Chondrocyte (in vitro differentiated cells): ENCODE measurements at places on chromosomes 13 and 19. TPM values are rescaled to one million over a fixed set of nuclear protein-coding genes. Genes with fewer than 3 reads are reported as not detected.

GRCh38 chr13:33134213-33134612 is 118.0 kb downstream of the KL start:
- no peak for DNase-seq

DNA sequence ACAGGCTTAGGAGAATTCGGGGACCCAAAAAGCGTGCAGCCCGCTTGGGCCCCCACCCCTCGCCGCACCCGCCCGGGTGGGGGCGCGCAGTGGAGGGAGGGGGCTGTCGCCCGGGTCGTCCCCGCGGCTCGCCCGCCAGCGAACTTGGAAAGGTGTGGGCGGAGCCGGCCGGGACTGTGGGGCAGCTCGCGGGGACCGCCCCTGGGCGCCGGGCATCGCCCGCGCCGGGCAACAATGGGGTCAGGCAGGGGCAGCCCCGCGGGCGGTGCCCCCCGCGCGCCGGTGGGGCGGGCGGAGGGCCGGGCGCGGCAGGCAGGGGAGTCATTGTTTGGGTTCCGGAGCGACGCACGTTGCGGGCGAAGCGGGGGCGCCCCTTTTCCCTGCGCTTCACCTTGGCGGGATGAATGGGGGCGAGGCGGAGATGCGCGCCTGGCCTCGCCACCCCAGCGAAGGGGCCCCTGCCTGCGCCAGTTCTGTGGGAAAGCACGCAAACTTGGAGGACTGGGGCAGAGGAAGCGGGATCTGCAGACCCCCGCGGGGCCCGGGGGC is 647 bp upstream of the KLF12 start:
- DNase-seq: peak; percentile 93

DNA sequence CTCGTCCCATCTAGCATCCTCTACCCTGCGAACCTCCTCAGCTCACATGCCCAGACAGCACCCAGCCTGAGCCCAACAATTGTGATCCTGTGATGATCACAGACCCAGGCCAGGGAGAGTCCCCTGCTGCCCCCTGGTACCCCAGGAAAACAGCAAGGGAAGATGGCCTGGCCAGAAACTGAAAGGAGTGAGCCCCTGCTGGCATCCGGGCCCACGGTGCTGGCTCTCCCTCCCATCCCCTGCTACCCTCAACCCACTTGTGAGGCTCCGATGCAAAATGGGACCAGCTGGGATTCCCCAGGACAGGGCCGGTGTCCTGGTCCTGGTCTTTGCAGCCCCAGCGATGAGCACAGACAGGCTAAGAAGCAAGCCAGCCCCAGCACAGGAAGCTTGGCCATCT is 14.1 kb downstream of the RANBP3 start:
- no peak for DNase-seq

TEX26 gene
- not detected in 3 replicates for total RNA-seq

GRCh38 chr13:93750676-93751075 is 524.1 kb downstream of the GPC6 start:
- DNase-seq: no peak

DNA sequence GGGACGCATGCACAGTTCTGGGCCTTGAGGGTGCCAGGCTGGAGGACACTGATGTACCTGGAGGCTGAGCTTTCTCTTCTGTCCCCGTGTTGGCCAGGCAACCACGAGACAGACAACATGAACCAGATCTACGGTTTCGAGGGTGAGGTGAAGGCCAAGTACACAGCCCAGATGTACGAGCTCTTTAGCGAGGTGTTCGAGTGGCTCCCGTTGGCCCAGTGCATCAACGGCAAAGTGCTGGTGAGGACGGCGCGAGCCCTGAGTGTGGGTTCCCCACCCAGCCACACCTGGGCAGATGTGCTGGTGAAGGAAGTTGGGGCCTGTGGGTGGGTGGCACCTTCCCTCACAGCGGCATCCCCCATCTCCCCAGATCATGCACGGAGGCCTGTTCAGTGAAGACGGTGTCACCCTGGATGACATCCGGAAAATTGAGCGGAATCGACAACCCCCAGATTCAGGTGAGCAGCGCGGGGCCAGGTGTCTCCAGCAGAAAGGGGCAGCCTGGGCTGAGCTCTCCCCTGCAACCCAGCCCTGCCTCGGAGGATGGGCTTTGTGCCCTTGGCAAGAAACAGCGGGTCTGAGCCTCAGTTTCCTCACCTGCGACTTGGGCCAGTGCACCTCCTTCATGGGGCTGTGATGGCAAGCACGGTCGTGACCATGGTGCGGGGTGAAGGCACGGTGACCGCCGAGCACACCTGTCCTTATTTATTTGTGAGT is 26.2 kb downstream of the CCDC8 start:
- peak; percentile 73 for DNase-seq

DNA sequence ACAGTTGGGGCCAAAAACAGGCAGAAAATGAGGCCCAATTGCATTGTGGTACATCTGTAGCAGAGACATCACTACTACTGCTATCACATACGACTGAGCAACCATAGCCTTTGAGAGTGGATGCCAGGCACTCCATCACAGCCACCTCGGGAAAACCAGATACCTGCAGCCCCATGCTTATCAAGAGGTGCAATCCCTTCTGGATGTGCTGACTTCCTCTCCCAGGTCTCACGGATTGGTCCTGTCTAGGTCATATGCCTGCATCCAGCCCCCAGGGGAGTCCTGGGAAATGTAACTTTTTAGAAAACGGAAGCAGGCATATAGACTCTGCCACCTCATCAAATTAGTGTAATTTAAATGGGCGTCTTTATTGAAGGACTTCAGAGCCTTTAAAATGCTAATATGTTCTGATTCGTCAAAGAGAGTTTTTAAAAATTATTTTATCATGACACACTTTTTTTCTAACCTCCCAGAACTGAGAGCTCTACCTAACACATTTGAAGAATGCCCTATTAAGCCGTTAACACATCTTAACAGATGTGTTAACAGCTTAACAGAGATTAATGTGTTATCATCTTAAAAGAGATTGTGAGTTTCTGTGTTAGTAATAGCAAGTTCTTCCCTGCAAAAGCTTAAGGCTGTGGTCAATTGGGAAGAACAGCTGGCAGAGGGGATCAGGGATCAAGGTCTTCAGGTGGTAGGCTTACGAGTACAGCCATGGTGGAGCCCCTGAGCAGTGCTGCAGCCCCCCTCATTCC is 63.9 kb downstream of the DLEU7 start:
- DNase-seq: no peak

ZNF578 gene
- total RNA-seq: not detected in 3 replicates

DNA sequence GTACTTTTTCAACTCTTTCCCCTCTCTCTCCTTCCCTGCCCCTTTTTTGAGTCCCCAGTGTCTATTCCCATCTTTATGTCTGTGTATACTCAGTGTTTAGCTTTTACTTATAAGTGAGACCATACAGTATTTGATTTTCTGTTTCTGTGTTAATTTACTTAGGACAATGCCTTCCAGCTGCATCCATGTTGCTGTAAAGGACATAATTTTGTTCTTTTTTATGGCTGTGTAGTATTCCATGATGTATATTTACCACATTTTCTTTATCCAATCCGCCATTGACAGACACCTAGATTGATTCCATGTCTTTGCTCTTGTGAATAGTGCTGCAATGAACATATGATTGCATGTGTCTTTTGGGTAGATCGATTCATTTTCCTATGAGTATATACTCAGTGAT is 10.7 kb upstream of the ZC3H13 start:
- no peak for DNase-seq

GRCh38 chr19:13023656-13024055 is 28.4 kb downstream of the NFIX start:
- no peak for DNase-seq

DNA sequence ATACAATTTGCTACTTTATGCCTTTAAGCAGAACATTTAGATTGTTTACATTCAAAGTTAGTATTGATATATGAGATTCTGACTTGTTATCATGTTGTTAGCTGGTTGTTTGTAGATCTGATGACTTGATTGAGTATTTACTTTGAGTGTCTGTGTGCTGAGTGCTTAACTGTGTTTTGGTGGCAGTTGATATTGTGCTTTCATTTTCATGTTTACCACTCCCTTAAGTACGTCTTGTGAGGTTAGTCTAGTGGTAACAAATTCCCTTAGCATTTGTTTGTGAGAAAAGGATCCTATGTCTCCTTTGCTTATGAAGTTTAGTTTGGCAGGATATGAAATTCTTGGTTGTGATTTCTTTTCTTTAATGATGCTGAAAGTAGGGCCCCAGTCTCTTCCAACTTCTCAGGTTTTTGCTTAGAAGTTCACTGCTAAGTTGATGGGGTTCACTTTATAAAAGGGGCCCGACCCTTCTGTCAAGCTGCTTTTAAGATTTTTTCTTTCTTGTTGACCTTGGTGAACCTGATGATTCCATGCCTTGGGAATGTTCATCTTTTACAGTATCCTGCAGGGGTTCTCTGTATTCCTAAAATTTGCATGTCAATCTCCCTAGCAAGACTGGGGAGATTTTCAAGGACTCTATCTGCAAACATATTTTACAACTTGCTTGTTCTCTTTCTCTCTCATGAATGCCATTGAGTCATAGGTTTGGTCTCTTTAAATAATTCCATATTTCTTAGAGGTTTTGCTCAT is 1095.4 kb upstream of the PCDH20 start:
- DNase-seq: no peak

SHISA7 gene
- not detected in 3 replicates for total RNA-seq

DNA sequence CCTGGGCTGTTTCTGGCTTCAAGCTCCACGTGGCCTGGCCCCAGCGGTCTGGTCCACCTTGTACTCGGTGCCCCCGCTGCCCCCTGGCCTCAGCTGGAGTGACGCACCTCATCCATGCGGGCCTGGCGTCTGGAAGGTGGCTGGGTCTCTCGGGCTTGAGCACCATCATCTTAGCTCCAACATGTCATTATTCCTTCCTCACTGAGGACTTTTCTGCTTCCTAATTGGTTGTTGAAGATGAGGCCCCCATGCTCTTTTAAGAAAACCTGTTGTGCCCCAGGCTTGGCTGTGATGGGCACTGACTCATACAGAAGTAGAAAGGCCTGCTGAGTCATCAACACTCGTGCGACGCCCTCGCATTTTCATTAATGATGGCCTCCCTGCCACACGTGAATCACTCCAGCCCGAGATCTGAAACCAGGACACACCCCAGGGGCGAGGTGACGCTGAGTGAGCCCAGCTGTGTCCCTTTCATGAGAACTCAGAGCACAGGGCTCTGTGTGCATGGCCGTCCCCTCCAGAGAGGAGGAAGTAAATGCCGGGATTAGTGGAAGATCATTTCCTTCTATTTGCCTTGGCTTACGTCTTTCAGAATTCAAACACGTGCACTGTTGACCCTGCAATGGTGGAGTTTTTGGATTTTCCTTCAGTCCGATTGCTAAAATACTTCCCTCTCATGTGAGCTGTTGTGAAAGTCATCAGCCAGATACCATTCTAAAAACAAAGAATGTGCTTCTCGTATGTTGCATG is 14.0 kb upstream of the GJA3 start:
- no peak for DNase-seq

ZNF284 gene
- 3.2 to 4.3 TPM (median 4.1 TPM) in 3 replicates for total RNA-seq

ZNF665 gene
- 1.4 to 4.7 TPM (median 3.3 TPM) in 3 replicates for total RNA-seq

ZFP82 gene
- total RNA-seq: 8.2 to 9.3 TPM (median 8.9 TPM) in 3 replicates

DNA sequence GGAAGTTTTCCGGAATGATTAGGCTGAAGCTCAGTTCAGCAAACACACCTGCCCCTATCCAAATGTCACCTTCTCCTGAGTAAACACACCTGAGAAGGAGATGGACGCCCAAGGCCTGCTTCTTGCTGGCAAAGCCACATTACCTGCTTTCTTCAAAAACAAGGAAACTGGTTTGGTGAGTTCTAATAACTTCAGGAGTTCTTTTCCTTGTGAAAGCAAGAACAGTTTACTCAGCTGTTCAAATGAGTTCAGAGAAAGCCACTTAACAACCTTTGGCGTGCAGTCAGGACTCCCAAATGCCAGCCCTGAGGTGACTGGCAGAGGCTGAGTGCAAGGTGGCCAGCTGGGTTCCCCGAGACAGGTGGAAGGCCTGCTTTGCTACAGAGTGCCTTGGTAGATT is 160.5 kb downstream of the STK24 start:
- no peak for DNase-seq

ATP8B3 gene
- total RNA-seq: 1.9 to 6.0 TPM (median 5.7 TPM) in 3 replicates

DNA sequence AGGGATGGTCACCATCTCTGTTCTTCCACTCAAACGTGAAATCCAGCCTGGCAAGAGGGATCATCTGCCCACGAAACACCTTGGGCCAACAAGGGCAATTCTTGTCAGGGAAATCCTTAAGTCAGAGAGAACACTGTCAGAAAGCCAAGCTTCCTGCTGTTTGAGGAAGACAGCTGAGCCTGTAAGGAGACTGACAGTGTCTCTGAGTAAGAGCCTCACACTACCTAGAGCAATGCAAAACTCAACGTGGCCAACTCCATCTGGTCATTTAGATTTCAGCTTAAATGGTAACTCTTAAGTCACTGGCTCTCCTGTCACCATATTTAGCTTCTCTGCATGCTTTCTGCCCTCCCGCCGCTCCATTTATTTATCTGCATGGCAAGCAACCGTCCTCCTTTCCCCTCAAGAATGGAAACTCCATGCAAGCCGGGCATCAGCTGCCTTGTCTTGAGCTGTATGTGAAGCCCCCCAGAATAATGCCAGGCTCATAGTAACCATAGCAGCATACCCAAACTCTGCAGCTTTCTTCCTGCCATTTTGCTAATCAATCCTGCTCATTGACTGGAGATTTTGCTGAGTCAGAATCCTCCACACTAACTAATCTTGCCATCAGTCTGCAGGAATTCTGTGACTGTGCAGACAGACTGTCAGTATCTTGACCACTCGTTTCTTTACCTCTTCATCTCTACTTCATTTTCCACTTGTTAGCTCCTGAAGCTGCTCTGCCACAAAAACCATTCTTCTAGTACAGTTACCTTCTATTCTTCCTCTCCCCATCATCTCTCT is 159.8 kb downstream of the IRS2 start:
- DNase-seq: no peak

ZNF71 gene
- total RNA-seq: 9.4 to 10.6 TPM (median 10.0 TPM) in 3 replicates

GRCh38 chr19:48391100-48392005 is at the start of gene KDELR1:
Gene KDELR1, minus strand, starts transcription at chr19:48391551. Its CDS starts 193 bp downstream, at chr19:48391358.
- no peak for DNase-seq

LRRC25 gene
- not detected in 3 replicates for total RNA-seq

GRCh38 chr13:110411688-110412059 is 104.6 kb downstream of the COL4A2 start:
- no peak for DNase-seq

CATSPERD gene
- not detected in 3 replicates for total RNA-seq

- DNase-seq: no peak
Measured at GRCh38 chr13:26425443-26426358, 131.8 kb upstream of the WASF3 start.

DNA sequence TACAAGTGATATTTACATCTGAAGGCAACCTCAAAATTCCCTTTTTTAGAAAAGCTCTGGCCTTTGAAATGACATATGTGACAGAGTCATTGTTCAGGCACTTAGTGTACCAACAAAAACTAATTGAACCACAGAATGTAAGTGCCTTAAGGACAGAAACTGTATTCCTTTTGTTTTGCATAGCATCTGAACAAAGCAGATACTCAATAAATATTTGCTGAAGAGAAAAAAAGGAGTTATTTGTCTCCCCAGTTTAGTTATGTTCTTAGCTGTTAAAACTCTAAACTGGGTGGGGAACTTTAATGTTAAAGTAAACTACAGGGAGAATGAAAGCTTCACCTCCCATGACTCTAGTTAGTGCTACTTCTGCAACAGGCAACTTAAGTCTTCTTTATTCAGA is 56.8 kb upstream of the KLF5 start:
- no peak for DNase-seq

GRCh38 chr19:41479757-41480191 is 36.8 kb downstream of the ERICH4 start:
- DNase-seq: no peak

ZNF460 gene
- 77.3 to 81.4 TPM (median 79.1 TPM) in 3 replicates for total RNA-seq
